HCT116 (cell line): ENCODE measurements at places on chromosomes 5 and 9.

DNA sequence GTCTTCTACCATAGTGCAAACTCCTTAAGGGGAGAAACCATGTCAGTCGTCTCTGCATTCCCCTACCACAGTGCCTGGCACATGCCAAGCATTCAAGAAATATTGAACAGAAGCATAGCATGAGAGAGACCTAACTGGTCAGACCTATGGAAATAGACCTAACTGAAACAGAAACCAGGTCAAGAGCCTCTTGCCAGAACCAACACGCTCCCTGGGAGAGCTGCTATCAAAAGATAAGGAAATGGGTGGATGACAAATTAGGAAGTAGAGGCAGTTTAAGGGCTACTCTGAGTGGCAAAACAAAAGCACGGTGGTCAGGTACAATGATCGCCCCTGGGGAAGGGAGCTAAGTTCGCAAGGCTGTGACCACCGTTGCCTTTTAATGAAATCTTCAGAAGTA is 66.0 kb upstream of the SMIM15 start:
- no peak for DNase-seq

DNA sequence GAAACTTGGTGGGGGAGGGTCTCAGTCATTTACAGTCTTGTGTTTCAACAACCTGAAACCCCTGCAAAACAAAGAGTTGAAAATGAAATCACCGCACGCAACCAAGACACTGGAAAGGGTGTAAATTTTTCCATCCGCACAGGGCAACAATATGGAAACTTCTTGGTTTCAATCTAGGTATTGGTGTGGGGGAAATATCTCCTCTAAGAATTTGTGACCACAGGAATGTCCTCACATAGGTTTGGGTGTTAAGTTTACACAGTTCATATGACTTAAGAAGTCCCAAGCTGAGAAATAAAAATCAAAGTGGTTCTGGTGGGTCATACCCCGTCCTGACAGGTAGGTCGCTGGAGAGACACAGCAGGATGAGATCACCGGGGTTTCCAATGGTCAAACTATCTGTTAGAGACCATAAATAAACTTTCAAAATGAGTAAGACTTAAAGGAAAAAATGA is 51.9 kb upstream of the PIP5K1B start:
- no peak for DNase-seq

DNA sequence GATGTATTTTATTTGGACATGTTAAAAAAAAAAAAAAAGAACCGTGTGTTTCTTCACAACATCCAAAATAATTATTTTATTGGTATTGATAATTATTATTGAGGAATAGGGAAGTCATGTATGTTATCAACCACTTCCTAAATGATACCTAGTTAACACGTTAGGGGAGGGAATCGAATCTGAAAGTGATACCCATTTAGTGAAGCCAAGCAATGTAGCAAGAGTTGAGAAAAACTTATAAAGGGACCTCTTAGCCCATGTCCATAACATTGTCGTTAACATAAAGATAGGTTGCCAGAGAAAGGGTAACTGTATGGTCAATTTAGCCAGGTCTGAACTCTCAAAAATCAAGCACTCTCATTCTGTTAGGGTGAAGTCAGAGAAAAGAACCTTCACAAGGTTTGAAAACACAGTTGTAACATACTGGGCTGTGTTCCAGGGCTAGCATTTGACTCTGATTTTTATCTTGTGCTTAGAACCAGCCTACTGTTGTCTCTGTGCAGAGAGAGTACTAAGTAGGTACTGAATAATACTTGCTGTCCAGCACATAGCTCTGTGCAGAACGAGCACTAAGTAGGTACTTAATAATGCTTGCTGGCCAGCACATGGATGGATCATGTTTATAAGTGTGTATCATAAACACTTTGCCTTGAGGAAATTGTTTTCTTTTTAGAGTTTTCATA is 60.4 kb downstream of the GHR start:
- no peak for DNase-seq

DNA sequence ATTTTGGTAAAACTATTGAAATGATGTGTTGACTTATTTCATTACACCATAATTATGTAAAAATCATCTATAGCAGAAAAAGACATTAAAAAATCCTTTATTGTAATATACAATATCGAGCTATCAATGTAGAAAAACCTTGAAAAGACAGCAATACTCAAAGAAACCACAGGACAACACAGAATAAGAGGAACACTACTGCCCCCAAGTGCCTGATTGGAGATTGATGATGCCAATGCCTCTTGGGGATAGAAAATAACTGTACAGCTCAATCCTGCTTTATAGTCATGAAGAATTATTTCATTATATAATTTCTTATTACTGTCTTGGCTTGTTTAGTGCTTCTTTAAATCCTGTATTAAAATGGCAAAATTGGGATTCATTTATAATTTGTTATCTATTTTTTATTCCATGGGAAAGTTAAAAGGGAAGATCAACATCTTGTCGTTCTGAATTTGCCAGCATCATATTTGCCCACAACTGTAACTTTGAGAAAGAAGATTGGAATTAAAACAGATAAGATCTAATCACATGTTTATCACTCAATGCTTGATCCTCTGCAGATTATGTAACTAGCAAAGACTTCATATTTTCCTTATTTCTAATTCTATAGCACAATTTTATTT is 337.5 kb downstream of the CDH9 start:
- no peak for DNase-seq

DNA sequence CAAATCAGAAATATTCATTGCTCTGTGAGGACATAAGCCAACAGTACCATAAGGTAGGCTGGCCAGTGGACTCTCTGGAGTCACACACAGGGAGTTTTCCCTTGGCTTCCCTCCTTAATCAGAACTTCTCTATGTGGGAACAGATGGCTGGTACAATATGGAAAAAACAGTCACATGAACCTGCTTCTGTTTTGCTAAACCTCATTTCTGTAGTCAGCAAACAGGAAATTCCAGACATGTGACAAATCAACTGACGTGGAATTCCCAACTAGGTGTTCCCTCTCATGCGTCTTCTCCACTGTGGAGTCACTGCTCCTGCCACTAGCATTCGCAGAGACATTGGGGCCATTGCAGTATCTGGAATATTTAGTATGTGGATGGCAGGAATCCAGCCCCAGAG is 617.6 kb downstream of the KIF4B start:
- no peak for DNase-seq

- DNase-seq = no peak
These were observed 59.9 kb upstream of the IRX4 start for GRCh38 chr5:1942630-1943029.
